Cardiac muscle cell (in vitro differentiated cells and primary cell): ENCODE measurements at places on chromosomes 6 and 20.

DNA sequence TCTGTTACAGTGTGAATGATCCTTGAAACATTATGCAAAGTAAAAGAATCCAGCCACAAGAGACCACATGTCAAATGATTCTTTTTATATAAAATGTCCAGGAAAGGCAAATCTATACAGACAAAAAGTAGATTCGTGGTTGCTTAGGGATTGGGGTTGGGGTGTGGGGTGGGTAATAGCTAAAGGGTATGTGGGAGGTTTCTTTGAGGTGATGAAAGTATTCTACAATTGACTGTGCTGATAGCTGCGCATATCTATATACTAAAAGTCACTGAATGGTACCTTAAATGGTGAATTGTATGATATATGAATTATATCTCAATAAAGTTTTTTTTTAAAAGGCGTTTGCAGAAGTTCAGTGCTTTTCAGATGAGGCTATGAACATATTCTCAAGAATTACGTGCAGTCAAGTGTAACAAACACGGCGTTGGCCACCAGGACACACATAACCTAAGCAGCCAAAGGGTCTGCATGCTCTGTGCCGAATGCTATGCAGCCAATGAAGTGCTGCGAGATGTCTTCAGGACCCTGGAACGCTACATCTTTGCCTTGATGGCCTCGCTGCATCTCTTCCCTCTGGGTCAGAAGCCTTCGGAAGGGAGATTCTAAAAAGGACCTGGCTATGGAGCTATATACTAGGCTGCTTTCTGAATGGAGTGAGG lies 96.9 kb downstream of the SCML4 start:
- no peak overlapping the region for H3K27ac ChIP-seq
- H3K4me1 ChIP-seq = no peaks in the 10 kb centered on the region
- no peak overlapping the region for H3K4me3 ChIP-seq
- DNase-seq = no peak

DNA sequence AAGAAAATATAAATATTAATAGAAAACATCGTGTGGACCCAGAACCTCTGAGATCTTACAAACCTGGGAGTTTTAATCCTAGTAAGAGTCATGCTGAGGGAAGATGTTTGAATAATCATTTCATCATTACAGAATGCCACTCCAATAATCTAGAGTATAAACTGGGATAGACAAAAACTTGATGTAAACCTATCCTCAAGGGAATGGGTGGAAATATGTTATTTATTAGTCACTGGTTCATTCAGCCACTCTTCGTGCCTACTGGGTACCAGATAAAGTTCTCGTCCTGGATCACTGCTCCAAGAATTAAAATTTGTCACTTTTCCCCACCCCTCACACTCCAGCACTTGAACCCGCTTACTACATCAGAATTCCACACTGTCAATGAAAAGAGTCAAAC lies 7.7 kb downstream of the HLA-B start:
- H3K27ac ChIP-seq = no peak overlapping the region
- DNase-seq = no peak
- H3K4me1 ChIP-seq = no peaks in the 10 kb centered on the region
- peaks cover 20% of the 10 kb centered on the region for H3K27me3 ChIP-seq
- no peak overlapping the region for H3K4me3 ChIP-seq

DNA sequence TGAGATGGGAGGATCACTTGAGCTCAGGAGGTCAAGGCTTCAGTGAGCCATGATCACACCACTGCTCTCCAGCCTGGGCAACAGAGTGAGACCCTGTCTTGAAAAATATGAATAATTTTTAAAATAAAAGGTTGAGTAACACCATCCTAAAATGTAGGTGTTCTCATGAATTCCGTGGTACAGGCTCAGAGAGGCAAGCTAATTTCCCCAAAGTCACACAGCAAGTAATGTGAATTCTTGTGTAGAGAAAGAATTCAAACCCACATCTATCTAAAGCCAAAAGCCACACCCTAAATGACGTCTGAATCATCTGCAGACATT lies 80.5 kb downstream of the ZNF217 start:
- DNase-seq = no peak
- no peak overlapping the region for H3K27ac ChIP-seq
- no peaks in the 10 kb centered on the region for H3K27me3 ChIP-seq
- H3K4me1 ChIP-seq = no peaks in the 10 kb centered on the region
- H3K4me3 ChIP-seq = no peak overlapping the region

DNA sequence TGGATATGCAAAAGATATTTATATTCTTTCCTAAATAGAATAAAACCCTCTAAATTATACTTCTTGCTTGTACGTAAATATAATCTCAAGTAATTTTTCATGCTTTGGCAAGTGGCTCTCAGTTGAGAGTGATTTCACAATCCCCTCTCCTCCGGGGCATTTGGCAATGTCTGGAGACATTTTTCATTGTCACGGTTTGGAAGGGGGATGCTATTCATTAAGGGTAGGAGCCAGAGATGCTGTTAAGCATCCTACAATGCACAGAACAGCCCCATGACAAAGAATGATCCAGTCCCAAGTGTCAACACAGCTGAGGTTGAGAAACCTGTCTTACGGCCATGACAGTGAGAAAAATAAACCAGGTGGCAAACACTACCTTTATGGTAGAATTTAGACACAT lies 75.7 kb downstream of the AGPAT4 start:
- H3K27me3 ChIP-seq = no peaks in the 10 kb centered on the region
- peaks cover 5% of the 10 kb centered on the region for H3K4me1 ChIP-seq
- DNase-seq = no peak
- no peak overlapping the region for H3K4me3 ChIP-seq
- H3K36me3 ChIP-seq = no peaks in the 10 kb centered on the region

DNA sequence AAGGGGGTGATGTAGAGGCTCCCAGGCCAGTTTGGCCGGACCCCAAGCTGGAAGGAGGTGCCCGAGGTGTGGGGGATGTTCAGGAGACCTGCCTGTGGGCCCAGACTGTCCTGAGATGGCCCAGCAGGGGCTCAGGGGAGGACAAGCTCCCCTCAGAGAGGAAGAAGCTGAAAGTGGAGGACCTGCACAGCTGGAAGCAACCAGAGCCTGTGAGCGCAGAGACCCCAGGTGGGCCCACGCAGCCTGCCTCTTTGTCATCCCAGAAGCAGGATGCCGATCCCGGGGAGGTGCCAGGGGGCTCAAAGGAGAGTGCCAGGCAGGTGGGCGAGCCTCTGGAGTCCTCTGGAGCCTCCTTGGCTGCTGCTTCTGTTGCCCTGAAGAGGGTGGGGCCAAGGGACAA lies 29.7 kb downstream of the ZNF831 start:
- peaks cover 3% of the 10 kb centered on the region for H3K27me3 ChIP-seq
- H3K36me3 ChIP-seq = no peaks in the 10 kb centered on the region
- H3K4me1 ChIP-seq = no peaks in the 10 kb centered on the region
- DNase-seq = no peak
- H3K4me3 ChIP-seq = no peak overlapping the region

DNA sequence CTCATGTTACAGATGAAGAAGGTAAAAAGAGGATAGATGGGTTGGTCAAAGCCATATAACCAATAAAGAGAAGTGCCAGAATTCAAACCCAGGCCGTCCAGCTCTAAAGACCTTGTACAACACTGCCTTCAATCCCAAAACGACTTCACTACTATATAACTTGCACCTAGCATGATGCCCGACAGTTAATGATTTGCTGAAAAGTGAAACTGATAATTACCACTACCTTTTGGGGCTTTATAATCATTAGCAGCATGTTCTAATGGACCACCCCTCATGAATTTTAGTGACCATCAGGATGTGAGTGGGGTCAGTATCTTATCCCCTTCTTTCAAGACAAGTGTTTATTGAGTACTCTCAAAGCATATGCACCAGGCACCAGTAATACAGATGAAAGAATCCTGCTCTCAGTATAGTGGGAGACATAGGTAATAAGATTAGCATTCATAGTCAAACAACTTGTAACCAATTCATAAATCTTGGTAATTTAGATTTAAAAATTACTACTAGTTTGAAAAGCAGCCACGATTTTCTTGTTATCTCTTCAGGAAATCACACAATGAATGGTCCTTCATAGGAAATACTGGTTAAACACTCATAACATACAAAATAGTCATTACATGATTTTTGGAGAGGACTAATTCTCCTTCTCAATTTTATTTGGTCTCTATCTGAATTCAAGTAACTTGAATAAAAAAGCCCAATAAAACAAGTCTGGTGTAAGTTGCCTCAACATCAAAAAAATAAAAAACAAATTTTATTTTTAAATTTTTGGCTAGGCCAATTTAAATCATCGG lies 98.0 kb downstream of the EPB41L2 start:
- H3K4me3 ChIP-seq = no peak overlapping the region
- H3K27me3 ChIP-seq = no peaks in the 10 kb centered on the region
- no peak overlapping the region for H3K27ac ChIP-seq
- no peaks in the 10 kb centered on the region for H3K36me3 ChIP-seq
- peaks cover 18% of the 10 kb centered on the region for H3K4me1 ChIP-seq
- no peak for DNase-seq

- DNase-seq = no peak
- no peak overlapping the region for H3K27ac ChIP-seq
- H3K4me1 ChIP-seq = no peaks in the 10 kb centered on the region
- H3K36me3 ChIP-seq = no peaks in the 10 kb centered on the region
Measured at GRCh38 chr6:170073846-170074245, 217.0 kb downstream of the DLL1 start.

- no peaks in the 10 kb centered on the region for H3K27me3 ChIP-seq
- no peaks in the 10 kb centered on the region for H3K36me3 ChIP-seq
- DNase-seq = no peak
- no peak overlapping the region for H3K27ac ChIP-seq
- H3K4me1 ChIP-seq = no peaks in the 10 kb centered on the region
Measured at GRCh38 chr6:153251326-153251725, 120.2 kb upstream of the RGS17 start.

- no peaks in the 10 kb centered on the region for H3K36me3 ChIP-seq
- no peak for DNase-seq
- H3K4me3 ChIP-seq = no peak overlapping the region
- H3K4me1 ChIP-seq = no peaks in the 10 kb centered on the region
- H3K27ac ChIP-seq = no peak overlapping the region
Measured at GRCh38 chr6:64912966-64913365, 794.1 kb downstream of the EYS start.

DNA sequence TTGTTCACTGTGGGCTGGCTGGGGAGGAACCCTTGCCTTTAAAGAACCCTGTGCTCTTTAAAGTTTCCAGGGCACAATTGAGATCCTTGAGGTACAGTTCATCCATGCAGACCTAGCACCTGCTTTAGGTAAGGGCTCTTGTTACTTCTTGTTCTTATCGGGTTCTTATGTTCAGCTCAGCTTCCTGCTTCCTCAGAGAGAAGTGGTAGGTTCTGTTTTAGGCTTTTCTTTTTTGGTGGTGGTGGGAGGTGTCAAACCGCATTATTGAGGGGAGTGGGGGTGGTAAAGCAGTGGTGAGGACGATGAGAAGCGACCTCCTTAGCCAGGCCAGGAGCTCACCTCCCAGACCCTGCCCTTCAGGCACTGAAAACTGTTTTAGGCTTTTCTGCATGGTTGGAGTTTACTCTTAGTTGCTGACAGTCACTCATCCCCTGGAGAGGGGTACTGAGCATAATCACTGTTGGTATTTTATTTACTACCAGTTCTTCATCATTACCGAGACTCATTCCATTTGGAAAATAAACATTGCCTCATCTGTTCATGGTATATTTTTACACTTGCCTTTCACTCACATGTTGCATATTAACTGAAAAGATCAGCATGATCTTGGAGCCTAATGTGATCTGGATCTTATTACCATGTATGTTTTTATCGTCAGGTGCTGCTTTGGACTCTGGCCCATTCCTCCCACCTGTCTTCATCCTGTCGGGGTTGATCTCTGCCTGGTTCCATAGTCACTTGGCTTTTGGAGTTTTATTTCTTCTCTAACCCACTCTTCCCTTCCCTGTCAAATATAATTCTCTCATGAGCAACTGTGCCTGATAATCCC lies 35.4 kb downstream of the SLC16A10 start:
- H3K36me3 ChIP-seq = no peaks in the 10 kb centered on the region
- no peak overlapping the region for H3K4me3 ChIP-seq
- no peaks in the 10 kb centered on the region for H3K27me3 ChIP-seq
- H3K27ac ChIP-seq = no peak overlapping the region
- H3K4me1 ChIP-seq = no peaks in the 10 kb centered on the region

DNA sequence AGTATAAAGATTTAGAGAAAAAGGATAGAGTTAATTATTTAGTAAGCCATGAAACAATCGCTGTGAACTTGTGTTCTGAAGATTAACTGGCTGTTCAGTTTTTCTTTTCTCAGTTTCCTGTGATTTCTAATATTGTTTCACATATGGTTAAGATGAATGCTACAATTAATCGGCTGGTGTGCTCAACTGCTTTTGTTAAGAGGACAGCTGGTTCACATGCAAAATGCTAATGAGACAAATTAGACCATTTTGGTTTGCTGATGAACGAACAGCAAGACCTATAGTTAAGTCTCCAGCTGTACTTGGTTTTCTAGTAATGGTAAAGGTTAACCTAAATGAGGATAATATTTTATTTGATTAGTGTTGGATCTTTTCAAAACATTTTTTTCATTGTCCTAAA lies 10.8 kb upstream of the NHSL1 start:
- H3K27me3 ChIP-seq = no peaks in the 10 kb centered on the region
- no peak for DNase-seq
- no peaks in the 10 kb centered on the region for H3K36me3 ChIP-seq
- H3K4me1 ChIP-seq = no peaks in the 10 kb centered on the region

DNA sequence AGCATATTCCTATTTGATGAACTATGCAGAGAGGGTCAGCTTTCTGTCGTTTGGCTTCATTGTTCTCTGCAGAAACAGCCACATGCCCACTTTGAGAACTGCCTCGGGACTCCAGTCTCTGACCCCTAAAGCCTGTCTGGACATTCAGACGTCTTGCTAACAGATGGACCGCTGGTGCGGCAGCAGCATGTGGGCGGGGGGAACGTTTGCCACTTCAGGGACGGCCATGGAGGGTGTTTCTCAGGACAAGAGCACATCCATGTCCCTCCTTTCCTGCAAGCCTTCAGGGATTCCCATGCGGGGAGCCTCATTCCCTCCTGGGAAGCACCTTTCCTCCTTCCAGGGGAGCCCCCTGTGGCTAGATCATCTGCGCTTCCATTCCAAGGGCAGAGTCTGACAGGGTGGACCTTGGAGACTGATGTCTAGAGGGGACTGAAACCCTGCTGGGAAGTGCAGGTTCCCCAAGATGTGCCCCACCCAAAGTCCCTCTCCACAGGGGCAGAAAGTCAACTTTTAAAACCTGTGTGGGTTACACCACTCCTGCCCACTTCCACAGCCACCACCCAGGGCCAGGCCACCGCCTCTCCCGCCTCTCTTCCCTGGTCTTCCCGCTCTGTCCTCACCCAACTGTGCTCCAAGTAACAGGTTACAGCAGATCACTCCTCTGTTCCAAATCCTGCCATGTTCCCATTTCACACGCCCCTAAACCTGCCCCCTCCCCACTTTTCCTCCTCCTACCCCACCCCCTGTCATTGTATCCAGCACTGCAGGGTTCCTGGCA lies 94.8 kb upstream of the PMEPA1 start:
- H3K36me3 ChIP-seq = no peaks in the 10 kb centered on the region
- H3K27ac ChIP-seq = no peak overlapping the region
- no peaks in the 10 kb centered on the region for H3K27me3 ChIP-seq
